ENCODE measurements at places on chromosomes 4 and X.

GRCh38 chr4:153705743-153706468 is 21.8 kb downstream of the TLR2 start:
- DNase-seq: no peak

- no peak for DNase-seq
Observed at GRCh38 chr4:113065629-113066028, 16.2 kb downstream of the ANK2 start.

- DNase-seq: no peak
Observed at GRCh38 chr4:80071604-80072227, 1.3 kb downstream of the ANTXR2 start.

GRCh38 chr4:5710961-5711478 is at the start of gene EVC:
TSS of gene EVC (plus strand) at chr4:5711201. CDS start at chr4:5711381, 180 bp downstream.
- peak; percentile 89 for DNase-seq

DNA sequence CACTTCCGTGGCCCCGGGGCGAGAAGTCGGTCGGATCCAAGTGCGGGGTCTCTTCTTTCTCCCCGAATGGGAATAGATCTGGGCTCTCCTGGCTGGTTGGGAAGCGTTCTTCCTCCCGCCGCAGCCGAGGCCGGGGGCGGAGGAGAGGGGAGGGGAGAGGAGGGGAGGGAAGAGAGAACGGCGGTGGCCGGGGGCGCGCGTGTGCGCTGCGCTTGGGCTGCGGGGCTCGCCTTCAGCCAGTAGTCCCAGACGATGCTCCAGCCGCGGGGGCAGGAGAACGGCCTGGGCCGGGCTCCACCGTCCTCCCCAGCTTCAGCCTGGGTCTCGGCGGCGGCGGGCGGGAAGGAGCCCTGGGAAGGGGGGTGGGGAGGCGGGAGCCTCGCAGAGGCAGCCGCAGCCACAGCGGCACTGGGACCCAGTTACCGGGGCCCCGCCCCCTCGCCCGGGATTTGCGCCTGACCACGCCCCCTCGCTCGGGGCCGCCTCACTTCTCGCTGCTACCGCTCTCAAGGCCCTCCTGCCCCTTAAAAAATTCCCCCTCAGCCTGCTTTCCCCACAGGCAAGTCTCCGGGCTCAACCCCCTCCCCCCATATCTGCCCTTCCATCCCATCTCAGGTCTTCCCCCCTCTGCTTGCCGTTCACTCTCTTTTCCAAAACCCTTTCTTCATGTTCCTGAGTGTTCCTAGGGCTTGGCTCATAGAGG is at the start of gene FGD1:
Gene FGD1 (minus strand): TSS at position 421 of the 703 bp plus-strand sequence. CDS start 802 bp downstream, outside the sequence.
- DNase-seq: peak; percentile 73

DNA sequence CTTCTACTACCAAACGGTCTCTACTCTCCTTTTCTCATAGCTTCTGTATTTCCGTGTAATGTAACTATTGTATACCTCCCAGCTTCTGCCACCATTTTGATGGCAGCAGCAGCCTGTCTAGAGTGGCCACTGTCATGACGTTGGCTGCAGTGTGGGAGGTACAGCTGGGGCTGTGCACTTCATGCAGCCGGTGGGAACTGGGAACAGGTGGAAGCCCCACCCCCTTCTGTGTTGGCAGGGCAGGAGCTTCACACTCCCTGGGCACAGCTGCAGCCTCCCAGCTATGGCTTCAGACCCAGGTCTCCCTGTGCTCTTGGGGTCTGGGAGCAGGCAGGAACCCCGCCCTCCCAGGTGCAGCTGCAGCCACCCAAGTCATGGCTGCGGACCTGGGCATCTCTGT is 49.8 kb upstream of the SEC24B start:
- DNase-seq: no peak

All from heart left ventricle (tissue), 16 donors.